ENCODE measurements at places on chromosomes 6 and 20.

GRCh38 chr20:53425941-53426340 lies 167.7 kb downstream of the ZNF217 start:
- peaks cover 7% of the 10 kb centered on the region for H3K4me1 ChIP-seq
- H3K27ac ChIP-seq, result no peak overlapping the region

- no peaks in the 10 kb centered on the region for H3K36me3 ChIP-seq
- DNase-seq, result no peak
- H3K4me3 ChIP-seq, result no peak overlapping the region
Observed at GRCh38 chr6:117399126-117399525, 26.6 kb downstream of the ROS1 start.

DNA sequence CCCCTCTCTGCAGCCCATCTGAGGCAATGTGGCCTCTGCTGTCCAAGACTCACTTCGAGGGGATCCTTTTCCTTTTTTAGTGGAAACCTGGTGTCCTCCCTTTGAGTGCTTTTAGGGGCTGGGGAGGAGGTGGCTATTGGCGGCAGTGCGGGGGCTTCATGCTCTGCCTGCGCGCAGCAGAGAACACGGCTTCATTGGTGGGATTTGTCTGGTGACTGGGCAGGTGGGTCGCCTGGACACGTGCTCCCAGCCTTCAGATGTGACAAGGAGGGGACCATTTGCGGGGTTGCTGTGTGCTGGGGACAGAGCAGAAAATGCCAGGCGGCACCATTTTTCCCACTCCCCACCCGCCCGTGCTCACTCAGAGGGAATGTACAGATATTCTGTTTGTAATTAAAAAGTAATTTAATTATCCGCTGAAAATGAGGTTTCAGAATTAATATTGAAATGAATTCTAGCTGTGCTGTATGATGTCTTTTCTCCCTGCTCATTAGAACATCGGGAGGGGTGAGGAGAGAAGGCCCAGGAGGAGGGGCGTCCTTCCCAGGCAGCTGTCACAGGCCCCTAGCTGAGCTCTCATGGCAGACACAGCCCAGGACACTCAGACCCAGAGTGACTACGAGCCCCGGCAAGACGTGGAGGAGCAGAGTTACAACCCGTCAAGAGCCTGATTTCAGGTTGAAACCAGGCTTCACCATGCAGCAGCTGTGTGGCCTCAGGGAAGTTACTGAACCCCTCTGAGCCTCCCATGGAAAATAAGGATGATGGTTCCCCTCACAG lies 417.2 kb upstream of the SULF2 start:
- H3K4me3 ChIP-seq, result no peak overlapping the region
- H3K27ac ChIP-seq, result no peak overlapping the region
- no peaks in the 10 kb centered on the region for H3K36me3 ChIP-seq

GRCh38 chr20:60586269-60587050 lies 628.2 kb downstream of the CDH26 start:
- no peaks in the 10 kb centered on the region for H3K27me3 ChIP-seq
- H3K4me1 ChIP-seq, result no peaks in the 10 kb centered on the region
- no peak overlapping the region for H3K4me3 ChIP-seq
- no peak overlapping the region for H3K27ac ChIP-seq

GRCh38 chr20:52937591-52938100 lies 34.5 kb upstream of the TSHZ2 start:
- no peaks in the 10 kb centered on the region for H3K27me3 ChIP-seq
- no peaks in the 10 kb centered on the region for H3K36me3 ChIP-seq
- DNase-seq, result no peak
- H3K4me3 ChIP-seq, result no peak overlapping the region
